ENCODE measurements at places on chromosomes 4 and X.

- DNase-seq: no peak
Observed at GRCh38 chr4:38723114-38723513, 59.1 kb downstream of the KLF3 start.

GRCh38 chr4:26441102-26441501 lies 49.2 kb downstream of the CCKAR start:
- no peak for DNase-seq

GRCh38 chrX:71629467-71629866 lies 11.2 kb upstream of the CXCR3 start:
- no peak for DNase-seq

- no peak for DNase-seq
Observed at GRCh38 chr4:82797405-82798111, 1.0 kb downstream of the SCD5 start.

DNA sequence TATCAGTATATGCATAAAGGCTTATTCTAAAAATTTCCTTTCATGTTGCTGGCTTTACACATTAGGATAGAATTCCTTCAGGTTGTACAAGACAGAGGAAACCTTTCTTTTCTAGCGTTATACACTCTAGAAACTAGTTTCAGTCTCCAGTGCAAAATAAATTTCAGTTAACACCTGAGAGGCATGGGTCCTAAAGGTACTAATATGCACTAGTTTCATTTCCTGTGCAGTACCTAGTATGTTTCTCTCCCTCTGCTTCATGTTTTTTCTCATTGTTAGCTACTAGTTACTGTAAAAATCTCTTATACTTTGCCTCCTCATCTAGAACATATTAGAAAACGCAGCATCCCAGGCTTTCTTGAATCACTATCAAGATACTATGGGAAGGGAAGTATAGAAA lies 54.0 kb downstream of the SNX25 start:
- no peak for DNase-seq

- no peak for DNase-seq
Observed at GRCh38 chrX:55167124-55167803, 52.9 kb upstream of the PAGE5 start.

DNA sequence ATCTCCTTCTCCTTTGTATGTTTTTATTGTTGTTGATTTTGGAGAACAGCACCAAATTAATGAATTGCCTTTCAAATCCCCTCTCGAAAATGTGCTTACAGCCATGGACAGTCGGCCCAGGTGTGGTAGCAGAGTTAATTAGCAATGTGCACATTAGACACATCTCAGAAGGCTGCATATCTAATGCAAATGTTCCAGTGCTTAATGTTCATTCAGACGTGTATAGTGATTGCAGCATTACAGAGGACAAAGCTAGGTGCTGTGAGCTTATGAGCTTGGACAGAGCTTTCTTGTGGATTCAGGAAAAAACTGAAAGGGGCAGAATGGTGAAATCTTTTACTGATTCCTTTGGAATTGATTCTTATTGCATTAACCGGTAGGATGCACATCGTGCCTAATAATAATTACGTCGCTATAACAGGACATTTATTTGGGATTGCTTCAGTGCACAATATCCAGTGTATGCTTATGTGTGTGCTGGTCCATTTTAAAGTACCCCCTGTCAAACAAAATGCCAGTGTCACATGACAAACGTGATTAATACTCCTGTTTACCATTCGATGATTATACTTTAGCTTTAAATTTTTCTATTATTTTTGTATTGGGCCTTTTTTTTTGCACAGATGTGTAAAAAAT lies 552.9 kb upstream of the EPHA5 start:
- DNase-seq: no peak

GRCh38 chr4:15920723-15921591 lies 17.6 kb downstream of the FGFBP1 start:
- DNase-seq: no peak

DNA sequence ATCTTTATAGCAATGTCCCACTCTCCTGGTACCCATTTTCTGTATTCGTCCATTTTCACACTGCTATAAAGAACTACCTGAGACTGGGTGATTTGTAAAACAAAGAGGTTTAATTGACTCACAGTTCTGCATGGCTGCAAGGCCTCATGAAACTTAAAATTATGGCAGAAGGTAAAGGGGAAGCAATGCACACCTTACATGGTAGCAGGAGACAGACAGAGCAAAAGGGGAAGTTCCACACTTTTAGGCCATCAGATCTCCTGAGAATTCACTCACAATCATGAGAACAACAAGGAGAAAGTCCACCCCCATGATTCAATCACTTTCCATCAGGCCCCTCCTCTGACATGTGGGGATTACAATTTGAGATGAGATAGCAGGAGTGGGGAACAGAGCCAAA lies 49.7 kb downstream of the TMLHE start:
- DNase-seq: no peak

- DNase-seq: no peak
Observed at GRCh38 chr4:142687547-142688275, 158.4 kb downstream of the INPP4B start.

- DNase-seq: no peak
Observed at GRCh38 chr4:42638993-42639392, 17.9 kb downstream of the ATP8A1 start.

GRCh38 chr4:154560419-154560801 lies 2.4 kb upstream of the FGB start:
- no peak for DNase-seq

- DNase-seq: no peak
Observed at GRCh38 chr4:187424636-187425035, 570.9 kb upstream of the ZFP42 start.

DNA sequence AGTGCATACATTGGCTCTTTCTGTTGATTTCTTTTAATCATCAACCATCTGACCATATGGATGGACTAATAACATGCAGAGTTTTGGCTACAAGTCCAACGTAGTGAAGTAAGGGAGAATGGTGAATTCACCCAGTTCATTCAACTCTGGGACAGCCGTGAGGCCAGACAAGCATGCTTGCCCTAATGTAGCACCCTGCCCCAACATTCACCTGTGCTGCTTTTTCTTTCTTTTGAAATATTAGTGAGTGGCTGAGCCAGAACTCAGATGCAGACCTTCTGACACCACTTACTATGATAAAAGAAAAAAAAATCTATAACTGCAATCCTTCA lies 17.5 kb downstream of the ARSJ start:
- no peak for DNase-seq

DNA sequence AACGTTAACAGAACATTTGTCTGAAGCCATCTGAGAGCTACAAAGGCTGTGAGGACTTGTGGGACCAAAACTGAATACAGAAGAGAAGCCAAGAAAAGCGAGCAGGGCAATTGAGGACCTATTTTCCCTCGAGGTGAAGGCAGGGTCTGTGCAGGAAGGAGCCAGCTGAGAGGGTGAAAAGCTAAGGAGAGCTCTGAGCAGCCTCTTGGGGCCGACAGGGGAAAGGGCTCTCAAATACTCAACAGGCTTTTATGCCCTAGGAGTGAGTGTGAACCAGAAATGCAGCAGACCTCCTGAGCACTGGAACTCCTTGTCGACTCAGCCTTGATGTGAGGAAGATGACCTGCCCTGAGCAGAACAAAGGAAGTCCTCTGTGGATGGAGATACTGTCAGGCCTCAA lies 54.2 kb downstream of the C4orf50 start:
- no peak for DNase-seq

- DNase-seq: no peak
Observed at GRCh38 chrX:26409636-26410035, 193.7 kb downstream of the MAGEB5 start.

DNA sequence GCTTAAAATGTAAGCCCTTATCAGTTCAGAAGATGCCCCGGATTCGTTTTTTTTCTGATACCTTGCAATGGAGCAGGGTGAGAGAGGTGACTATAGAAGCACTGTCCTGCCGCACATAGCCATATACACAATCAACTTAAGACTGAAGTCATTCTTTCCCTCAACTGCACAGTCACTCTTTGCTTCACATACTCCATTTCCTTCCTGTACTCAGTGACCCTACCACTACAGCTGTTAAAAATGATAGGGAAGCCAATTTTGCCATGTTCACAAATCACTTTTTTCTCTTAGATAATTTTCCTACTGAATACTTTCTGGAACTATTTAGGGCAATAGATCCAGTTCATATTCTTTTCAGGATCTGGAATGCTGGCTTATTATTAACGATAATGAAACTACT lies 300.0 kb downstream of the ANK2 start:
- no peak for DNase-seq

DNA sequence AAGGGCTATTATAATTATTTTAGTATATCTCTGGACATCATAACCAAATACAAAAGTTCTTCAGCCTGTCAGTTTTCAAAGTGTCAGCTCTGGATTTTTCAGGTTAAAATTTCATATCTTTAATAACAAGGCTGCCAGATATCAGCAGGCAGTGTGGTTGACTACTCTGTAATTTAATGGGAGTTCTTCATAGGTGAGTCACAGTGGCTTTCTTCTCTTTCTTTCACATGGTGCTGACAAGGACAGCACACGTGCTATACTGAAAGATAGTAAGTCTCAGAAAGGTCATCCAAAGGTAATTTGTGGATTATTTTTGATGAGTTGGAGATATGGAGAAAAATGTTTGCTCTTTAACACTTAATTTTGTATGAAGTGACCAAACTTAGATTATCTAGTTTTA lies 43.2 kb downstream of the GALNT7 start:
- DNase-seq: no peak

GRCh38 chr4:8517946-8518345 lies 62.2 kb upstream of the GPR78 start:
- DNase-seq: no peak

DNA sequence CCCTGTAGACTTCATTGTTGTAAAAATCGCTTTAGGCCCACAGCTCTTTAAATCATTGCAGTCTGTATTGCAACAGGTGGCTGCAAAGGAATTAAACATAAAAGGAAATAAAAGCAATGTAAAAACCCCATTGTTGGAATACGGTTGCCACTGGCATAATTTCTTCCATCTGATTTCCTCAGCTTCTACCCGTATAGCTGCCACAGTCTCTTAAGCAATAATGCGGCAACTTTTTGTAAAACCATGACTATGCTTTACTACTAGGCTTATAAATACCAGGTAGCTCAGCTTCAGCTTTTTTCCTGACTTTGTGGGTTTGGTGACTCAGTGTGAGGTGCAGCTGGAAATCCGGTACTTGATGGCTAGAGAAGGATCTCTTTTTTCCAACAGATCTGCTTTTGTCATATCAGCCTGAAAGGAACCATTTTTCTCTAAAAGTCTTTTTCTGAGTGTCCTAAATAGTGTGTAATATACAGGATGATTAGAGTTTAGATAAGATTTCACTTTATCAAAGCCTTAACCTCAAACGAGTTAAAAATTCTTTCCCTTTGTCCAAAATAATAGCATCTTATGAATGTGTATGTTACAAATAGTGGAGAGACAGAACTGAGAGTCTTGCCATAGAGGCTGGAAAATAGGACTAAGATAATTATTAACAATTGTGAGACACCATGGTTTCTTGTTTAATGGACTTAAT lies 268.0 kb downstream of the ADGRL3 start:
- DNase-seq: no peak

- DNase-seq: no peak
Observed at GRCh38 chr4:94766856-94767255, 9.1 kb downstream of the BMPR1B start.

DNA sequence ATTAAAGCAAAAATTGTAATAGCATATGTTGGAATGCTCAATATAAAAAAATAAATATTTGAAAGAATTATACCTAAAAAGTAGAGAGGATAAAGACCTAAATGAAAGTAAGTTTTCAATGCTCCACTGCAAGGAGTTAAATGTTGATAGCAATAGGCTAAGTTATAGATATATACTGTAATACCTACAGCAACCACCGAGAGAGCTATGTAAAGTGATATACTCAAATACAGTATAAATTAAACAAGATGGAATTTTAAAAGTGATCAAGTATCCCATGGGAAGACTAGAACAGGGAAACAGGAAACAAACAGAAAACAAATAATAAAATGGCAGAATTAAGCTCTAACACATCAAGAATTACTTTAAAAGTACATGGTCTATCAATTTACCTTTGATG lies 73.9 kb downstream of the CASP3 start:
- DNase-seq: no peak

GRCh38 chr4:37825968-37826294 lies 555 bp upstream of the PGM2 start:
- peak; percentile 2 for DNase-seq

- no peak for DNase-seq
Observed at GRCh38 chr4:84672177-84672576, 89.2 kb downstream of the CDS1 start.

DNA sequence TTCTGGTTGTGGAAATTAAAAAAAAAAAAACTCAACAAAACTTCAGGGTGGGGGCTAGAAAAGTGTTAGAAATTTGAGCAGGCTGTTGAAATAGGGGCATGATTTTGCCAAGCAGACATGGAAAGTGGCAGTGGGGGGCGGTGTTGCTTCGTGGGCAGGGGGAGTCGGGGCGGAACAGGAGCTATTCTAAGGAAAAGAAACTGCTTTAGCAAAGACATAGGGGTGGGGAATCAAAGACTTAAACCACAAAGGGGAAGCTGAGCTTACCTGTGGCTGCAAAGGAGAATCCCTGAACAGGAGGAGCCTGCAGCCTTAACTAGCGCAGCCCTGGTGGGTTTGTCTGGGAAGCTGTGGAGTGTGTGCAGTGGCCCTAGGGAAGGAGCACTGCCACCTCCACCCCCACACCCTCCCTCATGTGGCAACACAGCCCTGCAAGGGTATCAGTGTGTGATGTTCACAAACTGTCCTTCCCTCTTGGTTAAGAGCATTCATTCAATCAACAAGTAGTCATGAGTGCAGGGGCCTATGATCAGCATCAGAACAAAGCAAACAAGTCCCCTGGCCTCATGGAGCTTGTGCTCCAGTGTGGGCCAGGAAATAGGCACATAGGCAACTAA lies 20.5 kb downstream of the SEL1L3 start:
- peak; percentile 42 for DNase-seq

GRCh38 chr4:140811429-140811828 lies 55.2 kb upstream of the TBC1D9 start:
- no peak for DNase-seq

GRCh38 chr4:55636656-55636999 lies 530 bp upstream of the NMU start:
- DNase-seq: no peak

DNA sequence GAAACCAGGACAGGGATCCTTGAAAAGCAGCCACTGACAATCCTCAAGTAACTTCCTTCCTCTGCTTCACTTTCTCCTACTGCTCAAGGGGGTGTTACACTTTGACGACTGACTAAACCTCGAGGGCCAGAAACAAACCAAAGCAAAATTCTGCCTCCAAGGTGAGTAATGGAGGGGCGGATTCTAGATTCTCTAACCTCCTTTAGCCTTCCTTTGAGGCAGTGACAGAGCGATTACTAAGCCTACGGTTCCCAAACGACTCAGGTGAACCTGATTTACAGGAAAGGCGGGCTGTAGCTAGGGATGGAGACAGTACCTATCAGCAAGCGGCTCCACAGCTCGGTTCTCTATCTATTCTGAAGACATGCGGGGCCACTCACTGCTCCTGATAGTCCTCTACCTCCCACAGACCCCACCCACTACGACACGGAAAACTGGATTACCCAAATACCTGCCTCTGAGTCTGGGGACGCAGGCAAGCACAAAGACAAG lies 487 bp downstream of the TBCK start:
- DNase-seq: peak; percentile 59

Measured in CD4-positive, alpha-beta T cell treated with Interleukin-15 for 4 hours (primary cell).